A549 treated with ZK216348 at 1 μM for 4 hours (cell line): ENCODE measurements at places on chromosomes 16 and 17. TPM values are rescaled to one million over a fixed set of nuclear protein-coding genes. Genes with fewer than 3 reads are reported as not detected.

ALG1 gene
- total RNA-seq, result 28.2 to 37.7 TPM (median 37.2 TPM) in 5 replicates

CA5A gene
- total RNA-seq, result not detected in 5 replicates

GPR179 gene
- total RNA-seq, result 0.01 to 0.05 TPM (median 0.04 TPM) in 3 of 5 replicates, not detected in the others

SLC7A6 gene
- 24.7 to 35.4 TPM (median 30.5 TPM) in 5 replicates for total RNA-seq

PIK3R5 gene
- 0.04 to 0.09 TPM in 2 of 5 replicates, not detected in the others for total RNA-seq

SEC14L5 gene
- total RNA-seq, result 0.05 to 0.11 TPM (median 0.11 TPM) in 3 of 5 replicates, not detected in the others
